Urinary bladder (tissue), 4 donors: ENCODE measurements at places on chromosomes 6 and 20. TPM values are rescaled to one million over a fixed set of nuclear protein-coding genes. Genes with fewer than 3 reads are reported as not detected.

GRCh38 chr6:169934699-169935347 lies 183.4 kb downstream of the ERMARD start:
- no peak for DNase-seq

Gene MYT1
- 0.13 TPM for polyA plus RNA-seq

DNA sequence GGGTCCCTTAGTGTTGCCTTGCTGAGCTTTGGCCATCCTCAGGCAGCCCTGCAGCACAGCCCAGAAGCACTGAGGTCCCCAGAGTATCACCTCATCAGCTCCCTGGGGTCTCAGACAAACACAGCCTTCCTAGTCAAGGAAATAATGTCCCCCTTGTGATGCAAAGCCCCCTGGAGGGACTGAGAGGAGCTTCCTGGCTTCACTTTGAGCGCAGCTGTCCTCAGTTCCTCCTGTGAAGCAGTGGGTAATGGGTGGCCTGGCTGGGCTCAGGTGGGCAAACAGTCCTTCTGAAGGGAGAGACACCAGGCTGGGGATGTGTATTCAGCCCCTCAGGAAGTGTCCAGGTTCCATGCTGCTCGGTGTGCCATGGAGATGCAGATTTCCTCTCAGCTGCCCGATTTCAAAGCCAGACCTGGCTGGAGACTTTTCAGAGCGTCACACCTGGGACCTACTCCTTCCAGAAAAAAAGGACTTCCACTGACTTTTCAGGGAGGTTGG lies 79.2 kb upstream of the FOXA2 start:
- no peak for DNase-seq

DNA sequence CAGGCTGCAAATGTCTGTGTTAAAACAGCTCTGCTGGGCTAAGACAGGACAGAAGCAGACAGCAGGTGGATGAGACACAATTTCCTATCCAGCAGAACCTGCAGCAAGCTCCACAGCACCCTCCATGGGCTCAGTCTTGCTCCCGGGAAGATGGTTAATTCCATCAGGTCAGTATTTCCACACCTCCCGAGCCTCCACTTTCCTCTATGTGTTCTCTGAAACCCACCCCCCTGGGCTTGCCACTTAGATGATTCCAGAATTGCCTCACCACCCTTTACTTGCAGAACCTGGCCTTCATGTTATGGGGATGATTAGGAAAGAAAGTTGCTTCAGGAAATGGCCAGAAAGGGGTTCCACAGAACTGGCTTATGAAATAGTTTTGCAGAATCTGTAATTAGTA lies 43.8 kb downstream of the ERMARD start:
- no peak for DNase-seq

- DNase-seq, result peak; percentile 13
Observed at GRCh38 chr20:36919715-36920333, 31.7 kb downstream of the SAMHD1 start.

Gene DLK2
- polyA plus RNA-seq, result 0.67 TPM

GRCh38 chr6:73631849-73632248 lies 21.9 kb downstream of the SLC17A5 start:
- no peak for DNase-seq

Gene C4B
- 142 TPM for polyA plus RNA-seq

DNA sequence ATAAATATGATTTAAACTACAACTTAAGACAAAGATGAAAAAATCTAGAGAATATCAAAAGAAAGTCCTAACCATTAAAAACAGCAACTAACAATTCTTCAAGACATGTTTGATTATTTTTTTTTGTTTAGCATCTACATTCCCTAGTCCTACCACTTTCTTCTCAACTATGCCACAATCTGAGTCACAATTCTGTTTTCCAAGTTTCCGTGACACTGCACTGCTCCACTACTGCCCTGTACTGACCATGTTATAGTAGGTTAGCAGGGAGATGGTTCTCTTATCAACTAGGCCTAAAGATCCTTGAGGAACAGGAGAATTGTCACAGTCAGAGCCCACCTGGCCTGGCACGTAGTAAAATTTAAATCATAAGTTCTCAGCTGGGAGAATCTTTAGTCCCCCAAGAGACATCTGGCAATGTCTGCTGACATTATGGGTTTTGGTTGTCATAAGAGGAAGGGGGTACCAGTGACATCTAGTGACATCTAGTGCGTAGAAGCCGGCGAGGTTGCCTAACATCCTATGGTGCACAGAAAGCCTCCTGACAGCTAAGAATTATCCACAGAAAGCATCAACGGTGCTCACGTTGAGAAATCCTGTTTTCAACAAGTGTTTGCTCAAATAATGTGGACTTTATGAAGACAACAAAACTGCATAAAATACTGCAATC lies 100.5 kb downstream of the PDE10A start:
- DNase-seq, result no peak
